Fibroblast of skin of abdomen (primary cell): ENCODE measurements at places on chromosomes 7 and 10.

DNA sequence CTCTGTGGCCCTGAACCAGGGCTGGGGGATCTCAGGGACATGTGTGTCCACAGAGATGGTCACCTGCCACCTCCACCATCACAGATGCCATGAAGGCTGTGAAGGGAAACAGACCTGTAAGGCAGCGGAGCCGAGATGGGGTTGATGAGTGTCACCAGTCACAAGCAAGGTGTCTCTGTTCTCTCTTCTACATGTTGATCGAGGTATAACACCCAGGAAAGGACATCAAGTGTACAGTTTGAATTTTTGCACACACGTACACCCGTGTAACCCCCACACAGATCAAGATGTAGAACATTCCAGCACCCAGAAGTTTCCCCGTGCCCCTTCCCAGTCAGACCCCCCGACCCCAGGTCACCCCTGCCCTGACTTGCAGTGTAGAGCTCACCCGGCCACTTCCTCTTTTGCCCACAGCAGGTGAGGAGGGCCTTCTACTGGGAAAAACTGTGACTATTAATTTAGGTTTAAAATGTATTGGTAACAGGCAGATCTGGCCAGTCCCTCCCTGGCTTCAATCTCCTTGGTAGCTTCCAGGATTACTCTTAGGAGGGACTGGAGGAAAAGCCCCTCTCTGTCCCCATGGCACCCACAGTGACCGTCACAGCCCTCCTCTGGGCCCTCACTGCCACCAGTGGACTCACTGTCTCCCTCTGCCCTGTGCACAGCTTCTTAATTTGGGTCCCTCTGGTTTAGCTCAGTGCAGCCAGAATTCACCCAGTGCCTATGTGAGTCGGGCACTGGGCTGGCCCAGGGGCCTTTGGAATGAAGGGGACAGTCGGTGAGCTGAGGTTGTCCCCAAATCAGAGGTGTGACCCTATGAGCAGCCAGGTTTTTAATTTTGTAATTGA, 108.2 kb downstream of the LHPP start:
- no peak for DNase-seq

- no peak for DNase-seq
These were observed 172.6 kb downstream of the KLF6 start for GRCh38 chr10:3612183-3613001.

GRCh38 chr10:70212879-70213278, 20.4 kb downstream of the PPA1 start:
- peak; percentile 51 for DNase-seq

GRCh38 chr7:94174956-94175355, 170.8 kb upstream of the BET1 start:
- no peak for DNase-seq

DNA sequence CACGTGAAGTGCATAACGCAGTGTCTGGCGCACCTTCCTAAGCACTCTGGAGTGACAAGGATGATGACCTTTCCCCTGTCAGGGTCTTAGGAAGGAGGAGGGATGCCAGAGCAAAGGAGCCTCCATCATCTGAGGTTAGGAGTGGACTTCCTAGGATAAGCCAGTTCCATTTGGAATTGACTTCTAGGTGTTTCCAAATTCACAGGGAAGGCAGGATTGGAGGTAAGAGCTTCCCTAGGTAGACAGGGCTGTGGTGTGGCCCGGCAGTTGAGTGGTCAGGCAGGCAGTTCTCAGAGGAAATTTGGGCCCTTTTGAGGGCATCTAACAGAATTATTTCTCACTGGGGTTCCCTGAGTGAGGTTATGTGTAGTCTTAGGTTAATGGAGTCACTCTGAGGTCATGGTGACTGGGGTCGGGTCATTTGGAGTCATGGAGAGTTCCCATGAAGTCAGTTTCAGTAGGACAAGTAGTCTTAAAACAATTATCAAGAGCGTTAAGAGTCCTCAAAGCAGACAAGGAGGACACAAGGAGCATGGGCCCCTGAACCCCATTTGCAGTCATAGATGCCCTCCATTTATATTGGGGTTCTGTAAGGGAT, 8.2 kb downstream of the PPIF start:
- no peak for DNase-seq
